Activated CD8-positive, alpha-beta memory T cell treated with anti-CD3 and anti-CD28 coated beads for 1 hour (primary cell): ENCODE measurements at places on chromosomes 4 and X.

DNA sequence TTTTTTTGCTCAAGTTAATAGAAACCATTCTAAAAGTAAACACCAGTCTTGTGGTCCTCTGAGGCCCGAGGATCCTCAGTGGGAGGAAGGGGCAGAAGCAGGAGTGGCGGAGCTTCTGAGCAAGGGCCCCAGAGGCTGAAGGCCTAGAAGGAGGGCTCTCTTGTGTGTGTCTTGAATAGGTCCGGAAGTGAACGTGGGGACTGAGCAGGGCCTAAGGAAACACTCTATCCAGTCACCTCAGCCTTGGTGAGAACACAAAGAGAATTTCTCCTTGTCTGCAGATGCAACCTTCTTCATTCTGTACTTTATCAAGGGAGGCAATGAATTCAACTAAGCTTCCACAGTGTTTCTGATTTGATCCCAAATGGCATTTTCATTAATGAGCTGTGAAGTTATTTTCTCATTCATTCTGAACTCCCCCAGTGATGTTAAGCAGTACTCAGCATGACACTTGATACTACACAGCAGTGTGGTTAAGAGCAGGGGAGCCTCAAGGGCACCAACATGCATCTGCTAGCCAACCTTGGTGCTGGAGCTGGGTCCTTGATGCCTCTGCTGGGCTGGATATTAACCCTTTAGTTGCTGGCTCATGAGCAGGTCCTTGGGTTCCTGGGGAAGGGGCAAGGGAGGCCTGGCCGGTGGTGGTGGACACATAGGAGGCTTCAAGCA is 64.7 kb downstream of the RBM47 start:
- DNase-seq, result no peak

DNA sequence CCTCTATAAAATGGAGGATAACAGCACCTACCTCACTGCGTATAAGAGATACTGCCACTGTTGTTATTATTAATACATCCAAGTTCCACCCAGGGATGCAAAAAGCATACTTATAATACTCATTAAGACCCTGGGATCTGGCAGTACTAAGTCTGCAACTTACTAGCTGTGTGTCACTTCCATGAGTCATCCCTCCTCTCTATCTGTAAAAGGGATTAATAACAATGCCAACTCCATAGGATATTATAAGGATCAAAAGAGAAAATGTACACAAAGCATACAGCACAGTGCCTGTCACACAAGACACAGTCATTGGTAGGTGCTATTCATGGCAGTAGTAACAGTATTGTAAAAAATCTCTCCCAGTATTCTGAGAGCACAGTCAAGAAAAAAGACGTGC is 216.7 kb downstream of the HS6ST2 start:
- DNase-seq, result no peak

DNA sequence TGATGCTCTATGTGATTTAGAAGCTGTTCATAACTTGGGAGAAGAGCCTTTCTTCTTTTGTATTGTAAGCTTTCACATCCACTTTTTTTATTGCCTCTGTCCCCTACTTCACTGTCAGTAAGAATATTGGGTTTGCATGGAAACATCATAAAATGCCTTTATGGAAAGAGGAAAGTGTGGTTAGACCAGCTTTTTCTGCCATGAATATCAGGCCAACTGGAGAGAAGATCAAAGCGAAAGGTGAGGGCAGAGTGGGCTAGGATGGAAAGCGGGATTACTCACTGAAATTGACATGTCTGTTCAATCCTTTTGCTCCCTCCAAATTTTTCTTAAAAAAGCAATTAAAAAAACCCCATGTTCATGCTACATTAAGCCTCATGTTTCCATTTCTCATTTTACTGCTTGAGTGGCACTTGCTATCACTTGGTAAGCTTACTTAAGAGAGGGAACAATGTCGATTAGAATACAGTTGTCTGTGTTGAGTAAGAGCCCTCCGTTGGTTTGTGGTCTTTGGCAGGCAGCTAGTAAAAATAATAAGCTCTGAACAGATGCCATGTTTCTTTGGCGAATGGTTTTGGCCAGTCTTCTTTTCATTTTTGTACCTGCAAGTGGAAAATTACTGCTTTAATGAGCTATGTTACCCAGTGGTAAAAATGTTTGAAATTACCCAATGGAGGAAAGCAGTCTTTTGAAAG is 35.9 kb downstream of the SUPT20HL1 start:
- no peak for DNase-seq

DNA sequence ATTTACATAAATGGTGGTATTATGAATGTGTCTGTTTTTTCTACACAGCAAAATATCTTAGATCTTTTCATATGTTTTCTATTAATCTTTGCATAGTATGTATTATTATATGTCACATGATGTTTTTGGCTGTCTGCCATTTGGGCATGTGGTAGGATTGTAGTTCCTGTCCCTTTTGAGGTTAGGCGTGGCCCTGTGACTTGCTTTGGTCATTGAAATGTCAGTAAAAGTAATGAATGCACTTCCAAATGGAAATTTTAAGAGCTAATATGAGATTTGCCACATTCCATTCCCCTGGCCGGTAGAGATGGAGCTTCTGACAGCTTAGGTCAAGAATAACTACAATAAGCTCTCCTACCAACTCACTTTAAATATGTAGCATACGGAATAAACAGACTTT is 45.1 kb downstream of the JADE3 start:
- DNase-seq, result no peak

DNA sequence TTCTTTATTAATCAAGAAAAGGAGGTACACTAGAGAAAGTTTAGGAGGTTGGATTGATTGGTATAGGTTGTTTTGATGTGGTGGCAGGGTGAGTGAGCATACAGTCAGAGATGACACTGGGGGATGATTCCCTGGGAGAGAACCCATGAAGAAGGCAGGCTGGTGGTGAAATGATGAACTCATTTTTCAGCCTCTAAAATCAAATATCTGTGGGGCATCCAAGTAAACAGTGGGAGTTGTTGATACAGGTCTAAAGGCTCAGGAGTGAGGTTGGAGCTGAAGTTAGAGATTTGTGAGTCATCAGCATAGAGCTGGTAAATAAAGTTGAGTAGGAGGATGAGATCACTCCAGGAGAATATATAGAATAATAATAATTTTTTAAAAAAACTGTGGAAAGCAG is 10.0 kb upstream of the AP1S2 start:
- DNase-seq, result no peak

DNA sequence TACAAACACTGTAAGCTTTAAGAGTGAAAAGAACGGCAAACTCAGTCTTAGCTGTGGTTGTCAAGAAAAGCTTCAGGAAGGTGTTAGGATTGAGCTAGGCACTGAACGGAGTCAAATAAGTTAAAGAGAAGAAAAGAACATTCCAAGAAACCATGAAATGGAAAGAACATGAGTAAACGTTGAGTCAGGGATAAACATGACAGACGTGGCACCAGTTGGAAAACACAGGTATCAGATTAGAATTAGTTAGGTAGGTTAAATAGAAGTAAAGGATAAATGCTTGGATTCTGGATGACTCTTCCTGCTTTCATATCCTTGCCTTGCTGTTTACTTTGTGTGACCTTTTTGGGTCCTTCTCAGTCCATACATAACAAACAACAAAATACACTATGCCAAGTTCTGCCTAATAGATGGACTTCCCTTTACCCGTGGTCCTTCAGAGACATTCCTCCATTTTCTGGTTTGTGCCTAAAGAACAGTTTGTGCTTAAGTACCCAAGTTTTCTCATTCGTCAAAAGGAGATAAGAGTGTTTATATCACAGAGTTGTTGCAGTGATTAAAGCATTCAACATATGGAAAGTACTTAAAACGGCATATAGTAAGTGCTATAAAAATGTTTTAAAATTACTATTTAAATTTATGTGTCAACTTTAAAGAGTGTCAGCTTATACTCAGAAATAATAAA is 446.9 kb downstream of the TMA16 start:
- DNase-seq, result no peak

GRCh38 chr4:78936989-78937388 is 2.2 kb downstream of the PAQR3 start:
- no peak for DNase-seq

DNA sequence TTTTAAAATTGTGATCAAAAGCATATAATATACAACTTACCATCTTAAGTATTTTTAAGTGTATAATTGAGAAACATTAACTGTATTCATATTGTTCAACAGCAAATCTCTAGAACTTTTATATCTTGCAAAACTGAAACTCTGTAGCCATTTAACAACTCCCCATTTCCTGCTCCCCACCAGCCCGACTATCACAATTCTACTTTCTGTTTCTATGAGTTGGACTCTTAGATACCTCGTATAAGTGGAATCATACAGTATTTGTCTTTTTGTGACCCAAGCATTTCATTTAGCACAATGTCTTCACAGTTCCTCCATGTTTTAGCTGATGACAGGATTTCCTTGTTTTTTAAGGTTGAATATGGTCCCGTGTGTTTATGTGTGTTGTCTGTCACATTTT is 106.0 kb downstream of the LRBA start:
- DNase-seq, result no peak

DNA sequence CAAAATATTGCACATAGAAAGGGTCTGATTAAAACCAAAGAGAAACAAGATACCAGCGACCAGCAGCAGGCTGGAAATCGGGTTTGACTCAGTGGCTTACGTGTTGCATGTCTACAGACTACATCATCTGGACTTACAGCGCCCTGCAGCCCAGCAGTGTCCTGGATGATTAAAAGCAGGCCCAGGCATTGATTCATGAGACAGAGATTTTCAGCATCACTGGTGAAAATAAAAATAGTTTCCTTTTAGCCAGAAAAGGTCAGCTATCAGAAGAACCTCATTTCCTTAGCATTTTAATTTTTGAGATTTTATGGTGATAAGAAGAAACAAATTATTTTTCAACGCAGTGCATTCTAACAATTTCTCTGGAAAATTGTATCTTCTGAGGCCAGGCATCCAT is 190.6 kb downstream of the PTTG2 start:
- no peak for DNase-seq

DNA sequence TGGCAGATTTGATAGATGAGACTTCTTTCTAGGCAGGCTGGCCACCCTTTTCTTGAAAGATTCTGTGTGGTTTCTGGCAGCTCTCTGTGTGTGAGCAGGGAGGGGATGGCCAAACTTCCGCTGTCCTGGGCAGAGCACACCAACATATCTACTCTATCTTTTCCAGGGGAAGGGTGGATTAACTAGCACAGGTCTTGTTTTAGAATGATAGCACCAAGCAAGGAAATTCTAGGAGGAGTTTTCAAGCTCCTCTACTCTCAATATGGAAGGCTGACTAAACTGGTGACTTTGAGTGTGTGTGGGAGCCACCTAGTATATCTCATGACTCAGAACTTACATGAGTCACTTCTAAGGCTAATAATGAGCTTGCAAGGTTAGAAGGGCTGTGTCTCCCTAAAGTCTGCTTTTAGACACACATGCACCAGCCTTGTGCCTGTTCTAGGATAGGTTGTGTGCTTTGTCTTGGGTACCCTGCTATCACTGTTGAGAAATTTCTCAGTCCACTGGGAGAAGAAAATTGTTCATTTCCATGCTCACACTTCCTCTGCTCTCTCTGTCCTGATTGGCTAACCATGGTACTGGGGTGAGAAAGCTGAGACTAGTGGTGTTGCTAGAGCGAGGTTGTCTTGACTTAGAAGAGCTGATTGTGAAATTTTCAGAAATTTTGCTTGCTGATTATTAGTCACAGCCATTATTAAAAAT is 72.9 kb downstream of the YIPF6 start:
- no peak for DNase-seq

DNA sequence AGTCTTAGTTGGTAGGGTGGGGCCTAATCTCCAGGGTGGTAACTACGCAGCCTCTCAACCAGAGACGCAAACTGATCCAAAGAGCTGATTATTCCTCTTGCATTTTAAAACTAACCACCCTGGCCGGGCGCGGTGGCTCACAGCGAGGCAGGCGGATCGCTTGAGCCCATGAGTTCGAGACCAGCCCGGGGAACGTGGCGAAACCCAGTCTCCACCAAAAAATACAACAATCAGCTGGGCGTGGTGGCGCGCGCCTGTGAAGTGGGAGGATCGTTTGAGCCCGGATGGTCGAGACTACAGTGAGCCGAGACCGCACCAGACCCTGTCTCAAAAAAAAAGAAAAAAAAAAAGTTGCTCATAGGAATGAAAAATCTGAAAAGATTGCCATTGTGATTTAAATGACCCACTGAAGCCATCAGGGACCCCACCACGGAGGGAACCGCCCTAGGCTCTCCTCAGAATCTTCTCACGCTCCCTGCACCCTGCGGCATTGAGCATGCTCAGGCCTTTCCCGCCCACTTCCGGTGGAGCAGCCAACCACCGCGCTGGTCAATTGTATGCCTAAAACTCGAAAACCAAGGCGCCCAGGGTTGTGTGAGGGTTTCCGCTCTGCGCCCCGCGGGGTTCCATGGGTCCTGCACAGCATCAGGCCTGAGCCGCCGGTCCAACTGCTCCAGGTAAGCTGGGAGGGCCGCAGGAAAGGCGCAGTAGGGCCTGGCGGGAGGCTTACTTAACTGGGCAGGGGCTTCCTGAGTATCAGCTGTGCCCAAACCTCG is at the start of gene TRIM60:
TSS of gene TRIM60 (plus strand) at position 564 of the 776 bp plus-strand sequence. CDS start 8,074 bp downstream, outside the sequence.
- DNase-seq, result no peak

- no peak for DNase-seq
Observed at GRCh38 chr4:1199556-1200331, 27.4 kb upstream of the SPON2 start.

GRCh38 chr4:85837439-85837733 is 362.4 kb downstream of the ARHGAP24 start:
- DNase-seq, result no peak

DNA sequence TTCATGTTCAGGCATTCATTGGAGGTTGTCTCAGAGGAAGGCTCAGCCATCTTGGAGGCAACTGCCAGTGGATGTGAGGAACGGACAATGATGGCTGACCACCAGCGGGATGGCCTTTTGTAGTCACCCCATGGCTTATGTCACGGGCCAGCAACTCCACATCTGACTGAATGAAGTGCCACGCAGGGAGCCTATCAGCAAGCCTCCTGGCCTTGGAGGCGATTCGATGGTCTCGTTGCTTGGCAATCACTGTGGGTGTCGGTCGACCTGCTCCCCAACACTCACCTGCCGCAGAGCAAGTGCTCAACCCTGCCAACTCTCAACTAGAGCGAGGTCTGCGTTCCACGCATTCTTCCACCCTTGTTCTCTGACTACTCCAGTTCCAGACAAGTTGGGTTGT is 7.4 kb downstream of the H2BW2 start:
- DNase-seq, result no peak

DNA sequence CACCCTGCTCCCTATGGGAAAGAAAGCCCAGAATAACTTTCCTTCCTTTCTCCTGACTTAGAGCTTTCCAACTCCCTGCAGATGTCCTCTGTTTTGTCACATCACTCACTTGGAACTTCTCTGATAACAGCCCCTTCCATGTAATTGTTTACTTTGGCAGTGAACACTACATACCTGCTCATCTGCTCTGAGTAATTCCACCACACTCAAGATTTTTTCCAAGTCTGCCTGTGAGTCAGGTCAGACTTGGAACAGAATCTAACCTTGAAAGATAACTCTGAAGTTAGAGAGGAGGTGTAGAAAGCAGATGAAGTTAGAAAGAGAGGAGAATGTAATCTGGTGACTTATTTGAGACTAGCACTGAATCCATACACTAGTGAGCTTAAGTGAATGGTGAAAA is 7.4 kb downstream of the MAGEB10 start:
- no peak for DNase-seq

DNA sequence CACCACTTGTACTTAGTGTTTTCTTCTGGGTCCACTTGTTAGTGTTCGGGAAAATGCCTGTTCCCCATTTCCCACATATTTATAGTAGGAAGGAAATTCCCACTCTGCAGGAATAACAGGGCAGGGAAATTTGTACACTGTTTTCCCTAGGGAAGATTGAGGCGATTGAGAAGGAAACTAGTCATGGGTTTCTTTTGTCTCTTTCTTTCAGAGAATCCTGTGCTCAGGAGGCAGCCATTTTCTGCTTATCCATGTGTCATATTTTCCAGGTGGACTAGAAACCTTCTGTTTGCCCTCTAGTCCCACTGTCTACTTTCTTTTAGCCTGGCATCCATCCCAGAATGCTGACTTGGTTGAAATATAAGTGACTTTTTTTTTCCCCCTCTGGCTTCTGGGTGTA is 299.1 kb upstream of the ANKRD50 start:
- no peak for DNase-seq
